ENCODE measurements at places on chromosomes 12 and 14.

DNA sequence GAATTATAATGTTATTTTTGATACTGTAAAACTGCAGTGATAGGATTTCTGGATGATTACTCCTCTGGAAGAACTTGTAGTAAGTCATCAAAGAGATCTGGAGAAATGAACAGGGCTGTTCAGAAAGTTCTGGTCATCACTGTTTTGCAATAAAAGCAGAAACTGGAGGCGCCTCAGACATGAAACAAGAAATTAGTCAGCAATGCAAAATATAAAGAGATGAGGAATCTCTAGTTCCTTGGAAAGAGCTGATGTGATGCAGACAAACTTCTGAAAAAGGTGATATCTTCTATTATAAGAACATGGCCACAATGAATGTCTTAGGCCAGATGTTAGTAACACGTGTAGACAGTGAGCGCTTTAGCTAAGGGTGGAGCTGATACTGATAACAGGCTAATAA lies 9.5 kb downstream of the ACIN1 start:
- no peak for DNase-seq

GRCh38 chr14:72256055-72256454 lies 323.8 kb downstream of the RGS6 start:
- no peak for DNase-seq

GRCh38 chr12:101044512-101045059 lies 165.5 kb downstream of the SLC5A8 start:
- DNase-seq, result no peak

- no peak for DNase-seq
These were observed 4.4 kb downstream of the ITGA7 start for GRCh38 chr12:55703288-55703687.
